ENCODE measurements at places on chromosomes 7 and 10.

DNA sequence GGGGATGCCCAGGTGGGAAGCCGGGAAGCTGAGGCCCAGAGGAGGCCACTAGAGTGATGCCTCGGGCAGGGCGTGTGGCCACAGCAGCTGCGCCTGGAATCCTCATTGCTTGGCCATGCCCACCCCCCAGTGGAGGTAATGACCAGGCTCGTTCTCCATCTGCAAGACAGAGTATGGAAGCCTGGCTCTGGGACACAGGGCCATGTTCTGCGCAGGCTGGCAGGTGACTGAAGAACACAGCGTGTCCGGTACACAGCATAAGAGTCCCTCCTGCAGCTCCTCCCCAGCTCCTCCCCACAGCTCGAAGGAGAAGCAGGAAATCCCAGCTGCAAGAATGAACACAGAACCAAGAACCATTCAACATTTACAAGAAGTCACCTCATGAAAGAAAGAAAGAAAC, 64.8 kb downstream of the SMURF1 start:
- DNase-seq, result no peak

DNA sequence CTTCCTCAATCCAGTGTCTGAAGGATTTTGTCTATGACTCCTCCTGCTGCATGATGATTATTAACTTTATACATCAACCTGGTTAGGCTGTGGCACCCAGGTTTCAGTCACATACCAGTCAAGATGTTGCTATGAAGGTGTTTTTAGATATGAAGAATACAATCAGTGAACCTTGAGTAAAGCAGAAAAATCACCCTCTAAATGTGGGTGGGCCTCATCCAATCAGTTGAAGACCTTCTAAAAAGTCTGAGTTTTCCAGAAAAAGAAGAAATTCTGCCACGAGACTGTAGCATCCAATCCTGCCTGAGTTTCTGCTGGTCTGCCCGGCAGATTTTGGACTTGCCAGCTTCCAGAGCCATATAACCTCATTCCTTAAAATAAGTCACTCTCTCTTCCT, 126.1 kb upstream of the FRMD4A start:
- DNase-seq, result no peak

- DNase-seq, result no peak
These were observed 330.2 kb upstream of the FZD1 start for GRCh38 chr7:90933984-90934383.

GRCh38 chr10:3077509-3077908, 10.2 kb downstream of the PFKP start:
- DNase-seq, result no peak

- no peak for DNase-seq
These were observed 68.6 kb downstream of the FRMPD2 start for GRCh38 chr10:48205918-48206317.

All from CD4-positive, alpha-beta T cell treated with Interleukin-6 at 100 ng/mL for 8 hours (primary cell).